ENCODE measurements at places on chromosomes 3 and 15.

DNA sequence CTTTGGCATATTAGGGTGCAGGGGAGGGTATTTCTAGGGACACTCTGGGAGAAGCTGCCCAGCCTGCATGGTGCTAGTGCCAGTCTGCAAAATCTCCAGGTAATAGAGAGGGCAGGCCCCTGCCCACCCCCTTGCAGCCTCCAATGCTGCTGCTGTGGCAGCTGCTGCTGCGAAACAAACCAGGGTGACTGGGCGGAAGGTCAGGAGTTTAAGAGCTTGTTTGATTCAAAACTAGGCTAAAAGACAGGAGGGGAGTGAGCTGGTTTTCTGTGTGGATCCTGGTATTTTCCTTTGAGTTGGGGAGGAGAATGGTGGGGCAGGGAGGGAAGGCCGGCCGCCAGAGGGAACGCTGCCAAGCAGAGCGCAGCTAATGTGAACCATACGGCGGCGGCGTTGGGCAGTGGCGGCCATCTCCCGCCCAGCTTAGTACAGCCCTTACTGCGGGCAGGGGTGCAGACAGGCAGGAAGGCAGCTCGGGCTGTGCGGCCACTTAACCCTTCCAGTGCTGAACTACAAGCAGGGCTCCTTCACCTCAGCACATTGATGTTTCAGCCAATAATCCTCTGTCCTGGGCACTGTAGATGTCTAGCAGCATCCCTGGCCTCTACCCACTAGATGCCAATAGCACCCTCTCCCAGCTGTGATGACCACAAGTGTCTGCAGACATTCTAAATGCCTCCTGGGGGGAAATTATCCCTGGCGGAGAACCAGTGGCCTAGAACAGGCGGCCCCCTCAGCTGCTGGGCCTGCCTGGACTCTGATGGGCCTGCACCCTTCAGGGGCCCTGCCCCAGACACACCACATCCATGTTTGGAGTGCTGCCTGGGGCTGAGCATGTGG is 125.7 kb downstream of the EEFSEC start:
- peak; percentile 93 for DNase-seq

GRCh38 chr3:146421819-146422759 is 47.3 kb downstream of the PLSCR2 start:
- DNase-seq, result peak; percentile 68

GRCh38 chr3:157145606-157146322 is 14.2 kb downstream of the CCNL1 start:
- DNase-seq, result peak; percentile 60

DNA sequence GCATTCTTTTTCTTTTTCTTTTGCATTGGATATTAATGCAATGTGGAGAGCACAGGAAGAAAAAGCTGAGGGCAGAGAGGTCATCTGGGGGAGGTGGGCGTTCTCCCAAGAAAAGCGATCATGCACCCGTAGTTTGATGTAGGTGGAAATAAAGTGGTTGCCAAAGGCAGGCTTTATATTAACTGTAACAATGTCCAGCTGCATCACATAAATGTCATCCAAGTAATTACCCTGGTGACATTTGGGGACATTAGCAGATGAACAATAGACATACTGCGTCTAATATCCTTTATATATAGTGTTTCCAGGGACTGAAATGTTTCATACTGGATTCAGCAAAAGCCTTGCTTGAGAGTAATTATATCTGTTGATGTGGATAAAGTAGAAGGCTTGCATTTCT is 135.5 kb downstream of the CNTN6 start:
- no peak for DNase-seq

DNA sequence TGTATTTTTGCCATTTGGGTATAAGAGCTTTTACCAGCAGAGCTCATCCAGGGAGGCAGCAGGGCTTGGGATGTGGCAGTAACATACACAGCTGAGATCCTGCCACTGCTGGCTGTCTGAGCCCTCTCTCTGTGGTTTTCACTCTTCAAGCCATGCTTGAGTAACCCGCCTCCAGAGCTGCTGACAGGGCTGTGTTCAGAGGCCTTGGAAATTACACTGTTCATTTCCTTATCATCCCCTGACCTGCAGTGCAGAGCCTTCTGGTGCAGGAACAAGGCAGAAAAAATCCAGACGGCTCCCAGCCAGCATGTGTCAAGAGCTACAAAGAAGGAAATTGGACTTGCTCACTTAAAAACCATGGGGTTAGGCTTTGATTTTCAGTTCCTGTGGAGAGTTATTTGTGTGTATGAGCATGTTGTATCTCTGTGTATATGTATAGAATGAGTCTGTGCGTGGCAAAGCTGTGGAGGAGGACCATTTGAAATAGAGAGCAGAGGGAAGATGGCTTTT is 47.0 kb downstream of the ZNF609 start:
- DNase-seq, result peak; percentile 80

DNA sequence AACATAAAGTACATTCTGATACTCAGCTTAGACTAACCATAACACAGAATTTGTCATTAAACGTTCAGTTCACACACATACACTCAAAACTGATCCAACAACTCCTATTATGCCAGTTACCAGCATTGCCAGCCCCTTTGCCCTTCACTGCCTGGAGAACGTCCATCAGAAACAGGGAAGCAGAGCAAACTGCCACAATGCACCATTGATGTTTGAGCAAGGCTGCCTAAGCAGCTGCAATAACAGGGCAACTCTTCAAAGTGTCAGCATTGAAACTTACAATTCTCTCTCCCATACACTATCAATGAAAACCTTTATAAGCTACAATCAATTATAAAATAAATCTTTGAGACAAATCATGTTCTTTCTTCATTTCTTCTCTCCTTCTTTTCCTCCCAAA is 85.1 kb downstream of the ZBTB20 start:
- no peak for DNase-seq

GRCh38 chr3:138578141-138578540 is 15.9 kb downstream of the CEP70 start:
- DNase-seq, result no peak

DNA sequence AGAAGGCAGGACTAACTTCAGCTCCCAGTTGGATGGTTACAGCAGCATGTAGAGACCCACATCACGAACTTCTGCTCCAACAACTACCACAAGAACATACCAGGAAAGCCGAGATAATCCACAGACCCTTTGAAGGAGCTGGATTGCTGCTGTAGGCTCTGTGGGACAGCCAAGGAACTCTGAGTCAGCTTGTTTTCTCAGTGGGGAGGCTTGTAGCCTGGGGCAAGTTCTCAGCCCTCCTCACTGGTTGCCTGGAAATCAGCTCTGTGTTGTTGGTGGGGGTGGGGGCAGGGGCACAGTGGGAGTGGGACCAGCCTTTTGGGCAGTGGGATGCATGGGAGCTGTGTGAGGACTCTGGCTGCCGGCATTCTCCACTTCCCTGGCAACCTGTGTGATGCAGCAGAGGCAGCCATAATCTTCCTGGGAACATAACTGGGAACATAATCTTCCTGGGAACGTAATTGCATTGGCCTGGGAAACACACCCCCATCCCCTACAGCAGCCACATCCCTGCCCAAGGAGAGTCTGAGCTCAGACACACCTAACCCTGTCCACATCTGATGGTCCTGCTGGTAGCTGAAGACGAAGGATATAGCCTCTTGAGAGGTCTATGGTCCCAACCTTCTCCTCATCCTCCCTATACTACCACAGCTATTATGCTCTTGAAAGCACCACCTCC is 153.1 kb downstream of the PEAK1 start:
- DNase-seq, result peak; percentile 88

DNA sequence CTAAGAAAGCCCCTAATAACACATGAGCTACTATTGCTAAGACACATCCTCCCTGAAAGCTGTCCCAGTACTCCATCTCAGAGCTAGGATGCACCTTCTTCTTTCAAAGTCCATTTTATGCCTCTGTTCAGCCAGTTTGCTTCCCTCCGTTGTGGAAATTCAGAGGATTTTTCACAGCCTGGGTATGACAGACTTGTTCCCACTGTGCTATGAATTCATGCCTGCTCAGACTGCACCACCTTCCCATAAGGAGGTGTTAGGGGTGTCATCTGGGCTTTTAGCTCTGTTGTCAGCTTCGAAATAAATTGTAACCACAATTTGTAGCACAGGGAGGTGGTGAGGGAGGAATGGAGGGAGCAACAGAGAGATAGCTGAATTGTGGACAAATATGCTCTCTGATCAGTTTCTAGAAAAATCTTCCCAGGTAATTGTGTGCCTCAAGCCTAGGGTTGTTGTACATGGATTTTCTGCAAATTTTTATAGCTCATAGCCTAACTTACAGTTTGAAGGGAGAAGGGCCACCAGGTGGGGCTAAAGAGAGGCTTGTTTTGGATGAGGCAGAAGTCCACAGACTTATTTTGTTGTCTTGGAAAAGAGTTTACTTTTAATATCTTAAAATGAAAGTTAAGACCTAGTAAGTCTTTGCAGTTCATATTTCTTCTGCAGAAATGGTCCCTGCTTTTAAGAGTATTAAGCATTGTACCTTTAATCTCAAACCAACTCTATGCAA is 462.0 kb downstream of the PDCD6IP start:
- peak; percentile 58 for DNase-seq

DNA sequence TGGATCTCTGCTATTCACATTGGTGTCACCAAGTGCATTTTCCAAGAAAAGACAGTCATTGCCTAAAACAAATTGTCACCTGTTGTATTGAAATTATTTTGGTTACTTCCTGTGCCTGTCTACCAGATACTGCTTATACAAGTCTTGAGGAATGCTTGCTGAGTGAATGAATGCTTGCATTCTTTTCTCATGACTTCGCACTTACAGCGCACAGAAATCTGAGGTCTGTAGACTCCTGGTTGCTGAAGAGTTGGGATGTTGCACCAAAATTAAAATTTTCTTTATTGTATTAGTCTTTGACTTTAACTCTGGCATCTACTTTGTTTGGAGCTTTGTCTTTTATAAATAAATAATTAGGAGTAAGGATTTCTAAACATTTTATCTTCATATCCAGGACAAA is 28.4 kb downstream of the SH3GL3 start:
- DNase-seq, result peak; percentile 74

- DNase-seq, result peak; percentile 14
These were observed 52.7 kb downstream of the RPN1 start for GRCh38 chr3:128597900-128598299.

GRCh38 chr3:152197937-152198336 is 70.8 kb upstream of the MBNL1 start:
- no peak for DNase-seq

DNA sequence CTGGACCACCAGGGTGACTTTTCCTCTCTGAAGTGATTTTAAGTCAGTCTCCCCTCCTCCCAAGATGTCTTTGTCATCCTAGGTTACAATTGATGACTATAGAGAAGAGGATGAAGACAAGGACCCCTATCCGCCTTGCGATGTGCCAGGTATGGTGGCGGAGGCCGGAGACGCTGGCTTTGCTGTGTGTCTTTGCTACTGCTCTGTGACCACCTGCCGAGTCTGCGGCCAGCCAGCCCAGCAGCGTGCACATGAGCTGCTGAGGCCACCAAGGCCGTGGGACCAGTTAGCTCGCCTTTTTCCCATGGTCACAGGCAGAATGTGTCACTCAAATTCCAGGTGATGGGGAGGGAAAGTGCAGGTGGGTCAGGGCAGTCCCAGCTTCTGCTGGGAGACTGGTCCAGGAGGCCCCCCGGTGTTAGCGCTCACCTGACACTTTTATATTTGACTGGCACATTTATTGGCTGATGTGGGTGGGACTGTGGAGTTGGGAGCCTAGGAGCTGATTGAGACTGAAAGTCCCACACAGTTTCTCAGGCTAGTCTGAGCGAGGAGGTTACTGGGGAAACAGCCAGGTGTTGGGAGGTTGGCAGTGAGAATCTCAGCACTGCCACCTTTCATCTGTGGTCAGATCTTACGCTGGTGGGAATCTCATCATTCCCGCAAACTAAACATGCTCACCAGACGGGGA is 114.1 kb downstream of the CHDH start:
- no peak for DNase-seq

DNA sequence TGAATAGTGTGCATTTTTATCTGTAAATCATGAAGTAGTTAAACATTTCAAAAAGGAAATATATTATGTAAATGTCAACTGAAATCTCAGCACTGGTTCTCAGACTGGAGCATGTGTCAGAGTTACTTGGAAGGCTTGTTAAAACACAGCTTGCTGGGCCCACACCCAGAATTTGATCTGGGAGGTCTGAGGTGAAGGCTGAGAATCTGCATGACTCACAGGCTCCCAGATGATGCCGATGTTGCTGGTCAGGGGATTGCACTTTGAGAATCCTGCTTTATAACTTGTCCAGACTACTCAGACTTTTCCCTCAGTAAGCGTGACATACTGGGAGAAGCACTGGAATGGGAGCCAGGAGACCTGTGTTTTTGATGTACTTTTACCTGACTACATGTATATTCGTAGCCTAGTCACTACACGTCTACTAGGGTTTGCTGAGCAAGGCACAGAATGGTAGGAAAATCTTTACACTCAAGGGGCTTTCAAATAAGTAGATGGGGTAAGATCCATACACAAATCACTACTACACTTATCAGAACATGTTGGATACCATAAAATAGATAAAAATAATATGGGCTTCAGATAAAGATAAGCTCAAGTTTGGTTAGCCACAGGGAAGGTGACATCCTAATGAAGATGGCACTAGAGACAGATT is 77.1 kb upstream of the MEX3B start:
- DNase-seq, result peak; percentile 98

GRCh38 chr3:64677961-64678716 is 9.7 kb downstream of the ADAMTS9 start:
- DNase-seq, result no peak

GRCh38 chr3:45936261-45936660 is 7.0 kb upstream of the CXCR6 start:
- no peak for DNase-seq

GRCh38 chr3:79898907-79899306 is 131.1 kb upstream of the ROBO1 start:
- DNase-seq, result no peak

GRCh38 chr3:51360806-51361205 is 24.3 kb upstream of the MANF start:
- DNase-seq, result no peak

DNA sequence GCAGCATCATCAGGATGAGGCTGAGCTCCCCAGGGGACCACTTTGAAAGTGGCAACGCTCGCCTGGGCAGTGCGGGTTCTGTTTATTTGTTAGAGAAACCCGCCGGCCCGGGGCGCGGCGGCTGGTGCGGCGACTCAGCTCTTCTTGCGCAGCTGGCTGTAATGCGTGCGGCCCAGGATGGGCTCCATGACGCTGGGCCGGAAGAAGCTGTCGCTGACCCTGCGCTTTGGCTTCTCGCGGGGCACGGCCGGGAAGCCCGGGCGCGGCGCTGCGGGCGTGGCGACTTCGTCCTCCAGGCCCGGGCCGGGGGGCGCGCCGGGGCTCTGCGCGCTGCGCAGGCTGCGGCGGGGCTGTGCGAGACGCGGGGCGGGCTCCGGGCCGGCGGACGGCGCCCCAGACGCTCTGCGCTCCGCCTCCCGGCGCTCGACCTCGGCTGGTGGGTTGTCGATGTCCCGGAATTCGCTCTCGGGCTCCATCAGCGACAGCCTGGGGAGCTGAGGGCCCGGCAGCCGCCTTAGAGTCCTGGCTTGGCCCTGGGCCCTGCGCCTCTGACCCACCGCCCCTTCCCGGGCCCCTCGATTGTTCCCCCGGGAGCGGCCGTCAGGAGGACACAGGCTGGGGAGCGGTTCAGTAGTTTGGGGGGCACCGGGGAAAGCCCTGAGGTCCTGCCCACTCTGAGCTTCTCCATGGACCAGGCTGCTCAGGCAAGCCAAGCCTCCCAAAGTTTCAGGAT is 10.3 kb upstream of the KIF7 start:
- peak; percentile 48 for DNase-seq

- peak; percentile 78 for DNase-seq
These were observed 19.4 kb downstream of the TGFBR2 start for GRCh38 chr3:30625541-30626438.

- DNase-seq, result peak; percentile 21
These were observed 46.8 kb downstream of the PXYLP1 start for GRCh38 chr3:141278196-141279076.

All from fibroblast of upper back skin (primary cell).